Thoracic aorta endothelial cell (primary cell): ENCODE measurements at places on chromosomes 6 and 20. TPM values are rescaled to one million over a fixed set of nuclear protein-coding genes. Genes with fewer than 3 reads are reported as not detected.

The DDX43 gene
- total RNA-seq: 0.66 and 0.72 TPM in 2 replicates

The SAMD5 gene
- total RNA-seq: 2.0 and 3.6 TPM in 2 replicates

The GRM4 gene
- total RNA-seq: not detected in 2 replicates

The ZBTB2 gene
- 10.5 and 15.2 TPM in 2 replicates for total RNA-seq

The CAGE1 gene
- under 0.01 and 0.07 TPM in 2 replicates for total RNA-seq

The DST gene
- total RNA-seq: 378 and 439 TPM in 2 replicates

The SRMS gene
- total RNA-seq: not detected in 2 replicates

The GTSF1L gene
- not detected in 2 replicates for total RNA-seq

The CST11 gene
- not detected in 2 replicates for total RNA-seq

The HMGCLL1 gene
- total RNA-seq: 0.40 TPM in 1 of 2 replicates, not detected in the other

The CPXM1 gene
- 0.13 and 0.14 TPM in 2 replicates for total RNA-seq

The TCF21 gene
- not detected in 2 replicates for total RNA-seq

The NQO2 gene
- total RNA-seq: 19.5 and 25.7 TPM in 2 replicates

The PHACTR1 gene
- 18.9 and 27.7 TPM in 2 replicates for total RNA-seq

The PSMB8 gene
- 29.1 and 49.2 TPM in 2 replicates for total RNA-seq

The RING1 gene
- 14.1 and 18.1 TPM in 2 replicates for total RNA-seq

The ARFGEF2 gene
- total RNA-seq: 74.1 and 80.4 TPM in 2 replicates

The RIPOR2 gene
- not detected in 2 replicates for total RNA-seq

The BCAS4 gene
- 1.0 and 2.9 TPM in 2 replicates for total RNA-seq

The CST4 gene
- not detected in 2 replicates for total RNA-seq

The LINC00237 gene
- not detected in 2 replicates for total RNA-seq

The GRM1 gene
- total RNA-seq: under 0.01 TPM in 2 replicates

The B3GALT4 gene
- 1.2 and 2.4 TPM in 2 replicates for total RNA-seq

The RHAG gene
- total RNA-seq: not detected in 2 replicates

The MTRF1L gene
- 50.5 and 53.2 TPM in 2 replicates for total RNA-seq

The SPDEF gene
- total RNA-seq: under 0.01 and 0.07 TPM in 2 replicates

The BCLAF1 gene
- 220 and 268 TPM in 2 replicates for total RNA-seq

The ZSCAN16 gene
- total RNA-seq: 7.1 and 8.4 TPM in 2 replicates

The FAM83C gene
- total RNA-seq: not detected in 2 replicates

The BPIFB2 gene
- total RNA-seq: not detected in 2 replicates

The MC3R gene
- total RNA-seq: not detected in 2 replicates

The SLC22A1 gene
- not detected in 2 replicates for total RNA-seq

The DPPA5 gene
- not detected in 2 replicates for total RNA-seq

The MYBL2 gene
- total RNA-seq: 51.2 and 67.0 TPM in 2 replicates

The RNF182 gene
- 0.14 and 0.40 TPM in 2 replicates for total RNA-seq

The HLA-DRB1 gene
- total RNA-seq: 0.93 TPM in 1 of 2 replicates, not detected in the other

The BMP7 gene
- not detected in 2 replicates for total RNA-seq

The CYP24A1 gene
- not detected in 2 replicates for total RNA-seq

The MAFB gene
- 1.7 and 3.1 TPM in 2 replicates for total RNA-seq

The MICB gene
- 22.5 and 33.1 TPM in 2 replicates for total RNA-seq

The PGC gene
- total RNA-seq: not detected in 2 replicates

The NRSN1 gene
- total RNA-seq: not detected in 2 replicates

The PTCRA gene
- not detected in 2 replicates for total RNA-seq

The ALDH8A1 gene
- 0.14 and 0.27 TPM in 2 replicates for total RNA-seq

The NOX3 gene
- not detected in 2 replicates for total RNA-seq

The TSBP1 gene
- total RNA-seq: not detected in 2 replicates

The WFDC12 gene
- not detected in 2 replicates for total RNA-seq

The C6orf132 gene
- not detected in 2 replicates for total RNA-seq

The CLPSL1 gene
- total RNA-seq: not detected in 2 replicates

The OR2B2 gene
- not detected in 2 replicates for total RNA-seq

The RPRD1B gene
- total RNA-seq: 26.2 and 29.8 TPM in 2 replicates

The GLYATL3 gene
- not detected in 2 replicates for total RNA-seq

The SYNJ2 gene
- total RNA-seq: 101 and 133 TPM in 2 replicates

The PLAGL2 gene
- 5.5 and 6.5 TPM in 2 replicates for total RNA-seq

The CLVS2 gene
- not detected in 2 replicates for total RNA-seq

The EYA2 gene
- not detected in 2 replicates for total RNA-seq

The MBOAT1 gene
- total RNA-seq: 4.0 and 6.0 TPM in 2 replicates
